ENCODE measurements at places on chromosomes 12 and 14.

DNA sequence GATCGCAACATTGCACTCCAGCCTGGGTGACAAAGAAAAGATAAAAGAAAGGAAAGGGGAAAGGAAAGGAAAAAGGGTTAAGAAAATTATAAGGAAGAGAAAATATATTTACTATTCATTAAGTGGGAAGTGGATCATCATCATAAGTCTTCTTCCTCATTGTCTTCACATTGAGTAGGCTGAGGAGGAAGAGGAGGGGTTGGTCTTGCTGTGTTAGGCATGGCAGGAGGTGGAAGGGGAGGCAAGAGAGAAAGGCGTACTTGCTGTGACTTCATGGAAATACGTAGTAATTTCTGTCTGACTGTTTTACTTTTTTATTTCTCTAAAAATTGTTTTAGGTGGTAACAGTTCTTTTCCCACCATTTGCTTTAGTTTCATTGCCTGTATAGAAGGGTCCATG lies 26.2 kb downstream of the FAM177A1 start:
- DNase-seq, result no peak

- no peak for DNase-seq
These were observed 50.1 kb downstream of the HNRNPC start for GRCh38 chr14:21219120-21219519.

DNA sequence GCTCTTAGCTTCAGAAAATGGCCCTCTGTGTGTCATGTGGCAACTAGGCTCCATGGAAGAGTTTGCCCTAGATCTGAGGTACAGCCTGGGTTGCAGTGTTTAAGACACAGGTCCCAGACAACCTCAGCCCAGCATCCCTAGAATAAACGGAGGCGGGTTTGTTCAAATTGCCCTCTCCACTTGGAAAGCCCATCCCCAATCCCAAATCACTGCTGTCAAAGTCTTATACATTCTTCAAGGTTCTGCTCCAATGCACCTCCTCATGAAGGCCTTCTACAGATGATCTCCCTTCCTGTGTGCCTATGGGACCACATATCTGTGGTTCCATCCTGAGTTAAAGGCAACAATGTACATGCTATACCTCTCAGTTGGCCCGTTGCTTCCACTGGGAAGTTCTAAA lies 289.8 kb downstream of the DPF3 start:
- DNase-seq, result no peak

DNA sequence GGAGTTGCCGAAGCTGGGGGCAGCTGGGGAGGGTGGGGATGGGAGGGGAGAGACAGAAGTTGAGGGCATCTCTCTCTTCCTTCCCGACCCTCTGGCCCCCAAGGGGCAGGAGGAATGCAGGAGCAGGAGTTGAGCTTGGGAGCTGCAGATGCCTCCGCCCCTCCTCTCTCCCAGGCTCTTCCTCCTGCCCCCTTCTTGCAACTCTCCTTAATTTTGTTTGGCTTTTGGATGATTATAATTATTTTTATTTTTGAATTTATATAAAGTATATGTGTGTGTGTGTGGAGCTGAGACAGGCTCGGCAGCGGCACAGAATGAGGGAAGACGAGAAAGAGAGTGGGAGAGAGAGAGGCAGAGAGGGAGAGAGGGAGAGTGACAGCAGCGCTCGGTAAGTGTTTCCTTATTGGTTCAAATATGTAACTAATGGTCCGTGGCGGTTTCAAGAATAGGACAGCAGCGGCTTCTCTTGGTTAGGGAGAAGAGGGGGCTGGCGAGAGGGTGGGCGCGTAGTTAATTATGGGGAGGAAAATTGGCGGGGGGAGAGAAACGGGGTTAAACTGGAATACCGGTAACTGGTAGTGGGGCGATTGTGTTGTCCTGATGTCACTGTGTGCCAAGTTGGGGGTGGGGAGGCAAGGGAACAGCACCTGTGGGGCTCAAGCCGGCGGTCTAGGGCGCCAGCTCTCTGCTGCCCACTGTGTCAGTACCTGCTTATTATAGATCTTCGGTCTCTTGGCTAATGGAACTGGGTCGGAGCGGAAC lies 8.4 kb downstream of the HOXC8 start:
- DNase-seq, result peak; percentile 77

GRCh38 chr12:81987371-81987770 lies 228.2 kb upstream of the PPFIA2 start:
- no peak for DNase-seq

DNA sequence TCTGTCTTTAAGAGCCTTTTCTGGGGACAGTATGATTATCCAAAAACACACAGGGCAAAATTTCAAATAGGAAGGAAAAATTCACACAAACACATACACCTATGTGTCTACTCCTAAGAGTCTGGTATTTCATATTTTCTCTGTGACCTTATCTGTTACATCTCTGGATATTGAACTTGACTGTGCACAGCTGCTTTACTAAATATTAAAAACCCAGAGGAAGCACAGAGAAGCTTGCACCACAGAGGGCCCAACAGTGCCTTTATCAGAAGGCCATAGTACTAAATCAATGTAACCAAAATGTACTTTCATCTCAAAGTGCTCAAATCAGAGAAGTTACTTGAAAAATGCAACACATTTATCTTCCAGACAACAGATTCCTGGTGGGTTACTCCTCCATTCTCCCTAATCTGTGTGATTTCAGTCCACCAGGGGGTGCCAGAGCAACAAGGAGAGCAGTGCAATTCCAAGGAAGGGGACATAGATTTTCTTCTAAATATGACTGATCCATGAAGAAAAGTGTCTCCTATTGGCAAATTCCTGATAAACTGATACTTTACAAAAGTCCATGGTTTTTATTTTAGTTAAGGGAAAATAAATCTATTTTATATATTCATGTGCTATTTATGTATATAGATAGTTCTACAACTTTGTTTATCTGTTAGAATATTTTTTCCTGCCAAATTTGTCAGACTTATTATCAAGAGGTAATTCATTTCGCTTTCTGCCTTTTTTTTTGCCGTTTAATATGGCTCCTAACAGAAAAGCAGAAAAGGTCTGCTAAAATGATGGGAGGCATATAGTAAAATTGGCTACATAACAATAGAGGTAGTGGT lies 617.6 kb downstream of the LRFN5 start:
- peak; percentile 66 for DNase-seq

- DNase-seq, result peak; percentile 45
These were observed 8.0 kb downstream of the GLIPR1 start for GRCh38 chr12:75488553-75488952.

DNA sequence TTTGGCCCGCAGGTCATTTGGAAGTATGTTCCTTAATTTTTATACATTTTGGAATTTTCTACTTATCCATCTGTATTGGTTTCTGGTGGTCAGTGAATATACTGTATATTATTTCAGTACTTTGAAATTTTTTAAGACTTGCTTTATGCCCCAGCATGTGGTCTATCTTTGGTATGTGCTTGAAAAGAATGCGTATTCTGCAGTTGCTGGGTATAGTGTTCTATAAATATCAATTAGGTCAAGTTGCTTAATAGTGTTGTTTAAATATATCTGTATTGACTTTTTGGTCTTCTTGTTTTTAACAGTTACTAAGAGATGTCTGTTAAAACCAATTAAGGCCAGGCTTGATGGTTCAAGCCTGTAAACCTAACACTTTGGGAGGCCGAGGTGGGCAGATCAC lies 21.7 kb upstream of the SIX1 start:
- no peak for DNase-seq

DNA sequence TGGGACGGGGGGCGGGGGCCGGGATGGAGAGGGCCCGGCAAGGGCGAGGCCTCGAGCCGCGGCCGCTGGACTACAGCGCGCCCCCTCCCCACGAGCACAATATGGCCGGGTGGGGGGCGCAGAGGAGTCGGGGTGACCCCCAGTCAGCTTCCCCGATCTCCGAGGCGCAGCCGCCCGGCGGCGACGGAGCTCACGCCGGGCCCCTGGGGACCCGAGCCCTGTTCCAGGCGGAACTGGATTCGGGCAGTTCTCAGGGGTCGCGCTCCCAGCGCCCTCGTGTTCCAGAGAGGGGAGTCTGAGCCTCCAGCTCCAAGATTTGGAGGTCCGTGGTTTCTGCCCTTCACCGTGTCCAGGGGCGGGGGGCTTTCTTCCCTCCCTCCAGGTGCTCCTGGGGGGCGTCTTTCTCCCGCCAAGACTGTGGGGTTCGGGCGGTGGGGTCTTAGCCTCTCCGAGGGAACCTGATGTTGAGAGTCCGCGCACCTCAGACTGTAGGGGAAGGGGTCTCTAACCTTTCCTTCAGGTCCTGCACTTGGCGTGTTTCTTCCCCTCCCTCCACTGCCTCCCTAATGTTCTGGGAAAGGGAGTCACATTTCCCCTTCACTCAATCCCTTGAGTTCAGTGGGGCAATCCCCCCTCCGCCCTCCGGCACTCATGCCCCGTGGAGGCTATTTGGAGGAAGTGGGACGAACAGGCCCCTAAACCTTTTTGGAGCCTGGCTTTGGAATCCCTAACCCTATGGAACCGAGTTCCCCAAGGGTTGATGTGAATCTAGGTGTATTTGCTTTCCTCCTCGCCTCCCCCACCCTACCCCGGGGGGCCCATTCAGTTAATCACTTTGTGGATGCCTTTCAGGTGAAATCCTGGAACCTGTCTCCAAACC lies 584 bp downstream of the ACVR1B start:
- no peak for DNase-seq

- DNase-seq, result no peak
These were observed 673.9 kb downstream of the FLRT2 start for GRCh38 chr14:86203843-86204242.

- DNase-seq, result no peak
These were observed 21.2 kb downstream of the ZFP36L1 start for GRCh38 chr14:68771631-68772030.

DNA sequence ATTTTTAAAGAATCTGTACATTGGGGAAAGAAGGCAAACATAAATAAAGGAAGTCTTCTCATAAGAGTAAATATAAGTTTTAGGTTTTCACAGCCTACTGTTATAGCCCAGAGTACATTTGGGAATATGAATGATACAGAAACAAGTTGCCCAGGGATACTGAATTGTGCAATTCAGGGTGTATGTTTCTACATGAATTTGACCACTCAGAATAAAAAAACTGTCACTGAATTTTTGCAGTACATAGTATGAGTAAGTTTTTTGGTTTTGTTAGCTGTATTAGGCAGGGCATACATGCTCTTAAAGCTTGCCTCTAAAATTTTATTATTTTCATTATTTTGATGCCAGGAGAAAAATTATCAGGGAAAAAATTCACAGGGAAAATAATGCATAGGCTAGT lies 6.6 kb upstream of the PCNX4 start:
- DNase-seq, result no peak

DNA sequence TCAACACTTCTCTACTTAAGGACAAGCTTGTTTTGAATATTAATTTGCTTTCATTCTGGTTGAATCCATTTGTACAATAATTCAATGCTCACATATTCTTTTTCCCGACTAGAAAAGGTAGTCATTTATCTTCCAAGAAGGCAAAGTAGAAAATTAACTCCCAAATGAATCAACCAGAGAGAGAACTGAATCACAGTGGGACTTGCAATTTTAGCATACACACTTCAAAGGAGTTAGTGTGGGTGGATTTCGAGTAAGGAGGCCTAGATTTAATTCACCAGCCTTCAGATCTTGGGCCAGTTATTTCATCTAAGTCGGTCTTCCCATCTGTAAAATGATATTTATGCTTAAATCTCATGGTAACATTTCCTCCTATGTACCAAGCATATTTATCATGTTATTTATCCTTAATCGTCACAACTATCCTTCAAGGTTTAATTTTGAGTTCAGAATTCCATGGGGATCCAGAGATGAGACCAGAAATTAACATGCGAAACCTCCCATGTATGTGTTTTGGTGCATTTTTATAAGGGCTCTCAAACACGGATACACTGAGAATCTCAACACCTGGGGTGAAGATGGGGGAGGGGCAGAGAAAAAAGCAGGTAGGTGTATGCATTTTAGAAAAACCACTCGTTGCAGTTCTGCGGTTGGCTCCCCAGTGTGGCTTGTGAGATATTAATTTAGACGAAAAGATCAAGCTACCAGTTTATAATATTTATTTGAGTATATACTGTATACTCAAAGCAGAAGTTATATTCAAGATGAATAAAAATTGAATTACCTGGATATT lies 38.9 kb upstream of the IL22 start:
- peak; percentile 25 for DNase-seq

GRCh38 chr14:22391908-22392565 lies 197.0 kb downstream of the DAD1 start:
- peak; percentile 81 for DNase-seq

- DNase-seq, result no peak
These were observed 34.7 kb downstream of the CDC42BPB start for GRCh38 chr14:103022685-103023044.

DNA sequence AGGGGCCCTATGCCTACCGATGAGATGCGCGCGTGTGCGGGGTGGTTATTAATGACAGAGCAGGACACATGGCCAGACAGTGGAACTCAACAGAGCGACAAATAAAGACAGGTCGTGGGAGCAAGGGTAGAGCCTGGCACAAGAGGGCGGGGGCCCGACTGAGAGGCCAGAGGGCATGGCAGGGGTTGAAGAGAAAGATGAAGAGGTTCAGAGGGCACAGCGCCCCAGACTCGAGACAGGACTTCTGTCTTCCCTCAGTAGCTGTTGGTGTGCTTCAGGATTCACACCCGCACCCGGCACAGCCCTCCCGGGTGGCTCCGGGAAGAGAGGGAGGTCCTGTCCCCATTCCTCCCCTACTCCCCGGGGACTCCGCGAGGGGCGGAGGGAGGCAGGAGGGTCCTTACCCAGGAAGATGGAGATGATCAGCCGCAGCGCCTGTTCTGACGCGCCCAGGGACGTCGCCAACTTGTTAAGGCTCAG lies 366 bp downstream of the LPCAT3 start:
- no peak for DNase-seq

DNA sequence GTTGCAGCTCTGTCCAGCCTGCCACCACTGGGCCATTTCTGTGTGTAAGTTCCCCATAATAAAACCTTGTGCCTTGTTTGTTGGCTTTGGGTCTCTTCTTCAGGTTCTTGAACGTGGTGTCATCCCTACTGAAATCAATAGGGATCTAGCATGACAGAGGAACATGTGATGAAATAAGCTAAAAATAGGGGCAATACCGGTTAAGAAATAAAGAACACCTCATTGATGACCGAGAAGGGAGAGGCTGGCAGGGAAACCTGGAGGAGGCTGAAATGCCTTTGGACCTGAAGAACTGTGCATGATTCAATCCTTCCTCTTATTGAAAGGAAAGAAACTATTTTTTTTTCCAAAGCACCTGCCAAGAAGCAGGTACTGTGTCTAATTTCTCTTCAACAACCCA lies 172.3 kb downstream of the PPM1H start:
- no peak for DNase-seq

GRCh38 chr14:22811722-22812121 lies 3.5 kb downstream of the SLC7A7 start:
- DNase-seq, result no peak
